HTR-8/SVneo (cell line): ENCODE measurements at places on chromosomes 2 and 18.

DNA sequence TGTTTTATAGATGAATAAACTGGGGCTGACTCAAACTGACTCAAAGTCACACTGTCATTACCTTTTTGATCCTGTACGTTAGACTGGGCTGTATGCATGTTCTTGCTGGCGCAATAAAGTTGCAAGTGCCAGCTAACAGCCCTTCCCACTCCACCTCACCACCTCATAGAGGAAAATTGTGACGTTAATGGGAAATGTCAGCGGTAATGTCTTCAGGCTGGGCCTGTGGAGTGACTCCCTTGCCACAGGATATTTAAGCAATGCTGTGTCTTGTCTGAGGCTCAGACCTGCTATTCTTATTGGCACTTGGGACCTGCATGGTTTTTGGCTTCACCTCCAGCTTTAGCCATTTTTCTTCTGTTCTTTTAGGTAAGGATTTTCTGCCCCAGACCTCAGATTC lies 25.2 kb upstream of the CASP10 start:
- DNase-seq = no peak

DNA sequence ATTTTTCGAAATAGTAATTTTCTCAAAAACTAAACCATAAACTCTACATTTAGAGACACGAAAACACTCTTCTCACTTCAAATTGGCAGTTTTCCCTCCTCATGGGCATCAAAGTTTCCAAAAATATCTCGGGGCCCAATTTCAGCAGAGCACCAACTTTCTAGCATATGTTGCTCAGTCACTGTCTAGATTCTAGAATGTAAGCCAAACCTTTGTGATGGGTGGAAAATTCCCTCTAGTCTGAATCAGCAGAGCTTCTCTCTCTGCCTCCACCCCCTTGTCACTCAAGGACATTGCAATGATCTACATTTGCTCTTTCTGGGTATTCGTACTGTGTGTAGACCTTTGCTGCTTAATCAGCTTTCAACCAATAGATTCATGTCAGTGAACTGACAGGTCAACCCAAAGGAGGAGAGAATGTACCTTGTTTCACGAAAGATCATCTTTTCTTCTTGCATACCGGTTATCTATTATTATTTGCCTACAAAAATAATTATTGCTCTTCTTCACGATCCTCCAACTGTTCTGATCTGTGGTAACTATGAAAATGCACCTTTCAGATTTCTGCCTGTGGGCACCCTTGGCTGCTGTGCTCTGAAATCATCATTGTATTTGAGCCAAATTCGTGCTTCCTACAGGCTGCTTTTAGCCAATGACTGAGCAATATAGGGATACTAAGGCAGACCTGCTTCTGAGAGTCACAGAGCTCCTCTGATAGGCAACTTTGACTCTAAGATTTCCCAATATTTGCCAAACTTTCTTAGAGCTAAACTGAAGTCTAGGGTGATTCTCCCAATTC lies 38.7 kb upstream of the GLS start:
- DNase-seq = no peak

GRCh38 chr2:100940766-100941645 lies 61.1 kb upstream of the RPL31 start:
- DNase-seq = no peak

GRCh38 chr2:159989249-159989648 lies 73.2 kb downstream of the PLA2R1 start:
- DNase-seq = no peak

DNA sequence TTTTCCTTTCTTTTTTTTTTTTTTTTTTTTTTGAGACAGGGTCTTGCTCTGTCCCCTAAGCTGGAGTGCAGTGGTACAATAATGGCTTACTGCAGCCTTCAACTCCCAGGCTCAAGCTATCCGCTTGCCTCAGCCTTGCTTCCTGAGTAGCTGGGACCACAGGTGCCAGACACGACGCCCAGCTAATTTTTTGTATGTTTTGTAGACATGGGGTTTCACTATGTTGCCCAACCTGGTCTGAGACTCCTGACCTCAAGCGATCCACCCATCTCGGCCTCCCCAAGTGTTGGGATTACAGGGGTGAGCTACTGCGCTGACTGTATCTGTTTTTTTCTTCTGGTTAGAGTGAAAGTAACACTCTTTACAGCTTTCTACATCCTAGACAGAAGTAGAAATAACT lies 240.3 kb upstream of the FBXO11 start:
- DNase-seq = no peak

DNA sequence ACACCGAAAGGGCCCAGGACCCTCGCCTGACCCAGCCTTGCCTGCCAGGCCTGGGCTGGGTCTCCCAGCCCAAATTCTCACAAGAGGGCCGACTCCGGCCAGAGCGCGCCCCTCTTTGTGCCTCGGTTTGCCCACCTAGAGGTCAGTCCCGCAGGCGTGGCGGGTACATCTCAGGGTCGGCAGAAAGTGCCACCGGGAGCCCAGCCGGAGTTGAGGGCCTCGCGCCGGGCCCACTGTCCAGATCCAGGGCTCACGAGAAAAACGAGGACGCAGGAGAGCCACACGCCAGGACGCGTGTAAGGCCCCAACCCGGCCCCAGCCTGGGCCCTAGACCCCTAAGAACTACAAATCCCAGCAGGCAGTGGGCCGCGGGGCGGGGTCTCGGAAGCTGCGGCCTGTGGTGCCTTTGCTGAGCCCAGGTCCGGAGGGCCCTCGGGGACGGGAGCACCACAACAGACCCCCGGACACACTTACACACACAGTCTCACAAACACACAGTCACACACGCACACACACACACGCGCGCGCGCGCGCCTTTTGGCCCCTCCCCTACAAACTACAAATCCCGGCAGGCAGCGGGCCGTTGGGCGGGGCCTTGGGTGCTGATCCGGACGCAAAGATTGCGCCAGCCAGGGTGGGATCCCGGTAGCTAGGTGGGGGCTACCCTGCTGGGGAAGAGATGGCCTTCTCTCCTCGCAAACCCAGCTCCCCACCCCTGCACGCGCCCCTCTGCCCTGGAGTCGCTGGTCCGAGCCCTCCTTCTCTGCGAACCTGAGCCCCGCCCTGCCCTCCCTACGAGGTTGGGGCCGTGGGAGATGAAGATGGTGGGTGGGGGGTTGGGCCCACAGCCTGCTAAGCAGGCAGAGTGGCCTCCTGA lies at the start of gene SH2D6:
Gene SH2D6 (plus strand): TSS at position 583 of the 877 bp plus-strand sequence. CDS start 10,752 bp downstream, outside the sequence.
- DNase-seq = peak; percentile 89

GRCh38 chr2:232699110-232699509 lies 2.0 kb downstream of the GIGYF2 start:
- DNase-seq = no peak

GRCh38 chr2:189592353-189592984 lies 11.9 kb upstream of the SLC40A1 start:
- no peak for DNase-seq

DNA sequence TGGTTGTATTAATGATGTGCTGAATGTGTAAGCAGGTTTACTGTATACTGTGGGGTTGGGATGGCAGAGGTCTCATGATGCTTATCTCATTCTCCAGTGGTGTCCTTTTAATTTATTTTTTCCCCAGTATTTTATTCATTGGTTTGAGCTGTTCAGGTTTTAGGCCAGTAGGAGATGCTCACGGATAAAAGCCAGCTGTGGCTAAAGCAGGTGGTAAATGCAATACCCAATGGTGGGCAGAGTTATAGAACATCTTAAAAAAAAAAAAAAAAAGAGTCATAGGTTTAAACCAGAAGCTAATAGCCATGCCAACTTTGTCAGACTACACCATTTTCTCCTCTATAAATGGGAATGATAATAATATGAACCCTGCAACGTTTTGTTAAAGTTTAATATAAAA lies 57.8 kb upstream of the NEUROD1 start:
- no peak for DNase-seq

DNA sequence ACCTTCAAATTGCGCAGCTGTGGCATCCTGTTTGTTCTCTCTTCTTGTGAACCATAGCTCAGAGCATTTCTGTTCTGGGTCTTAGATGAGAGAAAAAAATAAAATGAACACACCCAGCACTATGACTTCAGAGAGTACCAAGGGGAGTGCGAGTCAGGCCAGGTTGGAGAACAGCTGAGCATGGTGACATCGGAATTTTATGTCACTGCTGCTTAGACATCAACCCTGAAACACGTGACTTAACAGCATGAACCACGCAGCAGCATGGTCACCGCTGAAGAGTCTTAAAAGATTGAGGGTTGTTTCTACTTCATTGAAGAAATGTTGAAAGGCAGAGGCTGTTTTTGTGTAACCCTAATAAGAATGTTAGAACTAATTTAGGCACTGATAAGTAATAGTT lies 288.8 kb upstream of the SOX11 start:
- no peak for DNase-seq

DNA sequence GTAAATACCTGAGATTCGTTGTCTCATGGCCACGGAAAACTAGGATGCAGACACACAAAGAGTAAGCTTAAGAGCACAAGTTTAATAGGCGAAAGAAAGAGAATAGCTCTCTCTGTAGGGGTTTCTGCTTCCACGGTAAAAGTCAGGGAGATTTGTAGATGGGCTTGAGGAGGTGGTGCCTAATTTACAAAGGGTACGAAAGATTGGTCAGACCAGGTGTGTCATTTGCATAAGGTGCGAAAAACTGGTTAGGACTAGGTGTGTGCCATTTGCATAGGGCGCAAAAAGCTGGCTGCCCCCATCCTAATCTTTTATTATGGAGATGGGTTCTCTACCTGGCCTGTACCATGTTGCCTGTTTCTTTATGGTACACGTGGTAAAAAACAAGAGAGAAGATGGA lies 170.5 kb upstream of the DOK6 start:
- no peak for DNase-seq

DNA sequence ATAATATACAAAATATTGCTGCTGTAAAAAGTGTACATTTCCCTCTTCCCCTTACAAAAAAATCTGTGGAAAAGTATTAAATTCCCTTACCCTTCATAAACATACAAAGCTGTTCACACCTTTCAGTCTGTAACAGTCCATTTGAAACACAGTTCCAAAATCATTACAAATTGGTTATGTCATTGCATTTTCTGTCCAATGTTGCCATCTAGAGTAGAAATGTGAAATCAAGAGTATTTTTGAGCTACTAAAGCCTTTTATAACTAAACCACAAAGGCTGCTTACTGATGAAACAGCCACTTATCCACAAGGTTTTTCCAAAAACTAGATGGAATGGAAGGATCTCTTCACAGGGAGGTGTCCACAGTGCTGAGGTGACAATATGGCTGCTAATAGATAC lies 72.5 kb downstream of the SS18 start:
- no peak for DNase-seq

- DNase-seq = no peak
Measured at GRCh38 chr2:9556121-9556743, 602 bp upstream of the ADAM17 start.

- no peak for DNase-seq
Measured at GRCh38 chr2:215717501-215718381, 281.9 kb upstream of the FN1 start.

- DNase-seq = no peak
Measured at GRCh38 chr2:23669413-23670244, 257.3 kb downstream of the ATAD2B start.

DNA sequence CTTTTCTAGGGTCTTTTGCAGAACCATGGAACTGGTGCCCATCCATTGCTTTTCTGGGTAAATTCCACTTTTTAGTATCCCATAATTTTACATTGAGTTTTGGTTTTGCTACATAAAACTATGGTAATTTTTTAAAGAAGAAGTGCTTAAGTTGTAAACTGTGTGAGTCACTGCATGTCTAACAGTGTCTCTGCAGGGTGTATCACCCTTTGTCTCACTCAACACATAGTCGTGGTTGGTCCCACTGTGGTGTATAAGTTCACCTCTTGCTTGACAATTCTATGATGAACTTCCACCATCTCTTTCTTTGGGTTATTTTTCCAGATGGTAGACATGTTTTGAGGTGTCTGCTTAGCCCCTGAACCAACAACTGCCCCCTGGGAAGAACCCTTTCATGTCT lies 10.5 kb downstream of the SCTR start:
- DNase-seq = no peak

DNA sequence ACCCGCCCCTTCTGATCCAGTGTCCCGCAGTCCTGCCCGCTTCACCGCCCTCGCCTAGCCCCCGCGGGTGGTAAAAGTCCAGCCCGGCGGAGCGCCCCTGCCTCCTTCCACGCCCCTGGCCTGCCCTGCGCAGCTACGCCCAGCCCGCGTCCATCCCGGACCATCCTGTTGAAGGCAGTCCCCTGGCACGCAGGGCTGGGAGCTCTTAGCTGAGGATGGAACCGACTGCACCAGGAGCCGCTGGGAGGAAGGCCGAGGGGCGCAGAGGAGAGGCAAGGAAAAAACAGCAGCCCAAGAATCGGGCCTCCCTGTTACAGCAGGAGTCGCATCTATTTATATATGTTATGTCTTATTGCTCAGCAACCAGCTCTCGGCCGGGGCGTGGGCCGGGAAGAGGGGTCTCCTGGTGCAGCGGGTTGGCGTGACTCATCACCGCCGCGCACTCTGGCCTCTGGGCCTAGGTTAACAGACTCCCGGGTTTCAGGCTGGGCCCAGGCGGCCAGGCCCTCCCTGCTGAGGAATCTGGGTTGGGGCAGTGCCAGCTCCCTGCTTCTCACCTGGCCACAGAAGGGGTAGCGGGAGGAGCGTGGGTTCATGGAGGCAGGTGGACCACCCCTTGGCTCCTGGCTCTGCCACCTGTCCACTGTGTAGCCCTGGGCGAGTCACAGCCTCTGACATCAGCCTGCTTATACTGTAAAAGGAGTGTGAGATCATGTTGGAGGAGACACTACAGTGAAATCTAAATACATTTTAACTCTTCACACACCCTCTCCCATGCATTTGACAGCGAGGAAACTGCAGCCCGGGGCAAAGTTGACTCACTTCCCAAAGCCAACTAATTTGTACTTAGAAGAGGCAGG lies 13.4 kb upstream of the MAP3K2 start:
- no peak for DNase-seq

DNA sequence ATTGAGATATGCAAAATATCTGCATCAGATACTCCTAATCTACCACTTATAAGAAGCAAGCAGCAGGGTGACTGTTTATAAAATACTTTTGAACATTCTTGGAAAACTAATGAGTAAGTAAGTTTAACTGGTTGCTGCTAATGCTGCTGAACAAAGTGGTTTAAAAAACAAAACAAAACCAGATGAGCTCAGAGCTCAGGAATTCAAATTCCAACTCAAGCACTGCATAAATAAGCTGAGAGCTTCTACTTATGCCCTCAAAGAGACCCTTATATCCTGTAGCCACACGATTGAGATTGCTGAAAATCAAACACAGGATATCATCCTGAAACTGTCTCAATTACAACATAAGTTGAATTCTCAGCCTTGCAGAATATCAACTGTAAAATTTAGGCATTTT lies 62.3 kb upstream of the NYAP2 start:
- DNase-seq = peak; percentile 12

GRCh38 chr2:162890690-162891311 lies 52.2 kb upstream of the KCNH7 start:
- peak; percentile 36 for DNase-seq
